ENCODE measurements at places on chromosomes 7 and 10. TPM values are rescaled to one million over a fixed set of nuclear protein-coding genes. Genes with fewer than 3 reads are reported as not detected.

Gene SEC61A2
- total RNA-seq = 12.5 TPM

Gene AMPH
- 1.4 TPM for total RNA-seq

Gene PBLD
- 3.9 TPM for total RNA-seq

Gene CYP2E1
- total RNA-seq = 0.89 TPM

Gene ZNF425
- total RNA-seq = 4.5 TPM

Gene MBL2
- total RNA-seq = not detected

Gene VPS37D
- 3.0 TPM for total RNA-seq

Gene C7orf33
- total RNA-seq = not detected

Gene FOXP2
- 1.2 TPM for total RNA-seq

Gene PON3
- not detected for total RNA-seq

Gene PWWP2B
- 12.2 TPM for total RNA-seq

Gene ANKRD22
- total RNA-seq = not detected

Gene VWA2
- total RNA-seq = not detected

Gene UPF2
- total RNA-seq = 14.8 TPM

Gene TMEM243
- total RNA-seq = 35.0 TPM

Gene LRRC4
- total RNA-seq = not detected

Gene PNLIPRP2
- not detected for total RNA-seq

Gene VSTM4
- total RNA-seq = 1.6 TPM

Gene SMKR1
- not detected for total RNA-seq

Gene LRIT1
- total RNA-seq = not detected

Gene SMARCD3
- 41.3 TPM for total RNA-seq

Gene PNLIPRP3
- not detected for total RNA-seq

Gene FAM25G
- total RNA-seq = not detected

Gene FEZF1
- total RNA-seq = not detected

Gene PDE6C
- total RNA-seq = not detected

Gene OR9A2
- total RNA-seq = not detected

Gene GNAT3
- total RNA-seq = not detected

Gene EEPD1
- total RNA-seq = 1.5 TPM

Gene COL26A1
- total RNA-seq = not detected

Gene NPSR1
- total RNA-seq = not detected

Gene FGFR2
- total RNA-seq = 9.2 TPM

Gene TLX1
- total RNA-seq = not detected

Gene TUBB8
- not detected for total RNA-seq

Gene HOXA7
- 1.8 TPM for total RNA-seq

Gene LRMDA
- 0.30 TPM for total RNA-seq

Gene UCMA
- not detected for total RNA-seq

Gene PSD
- total RNA-seq = 12.2 TPM

Gene DRGX
- total RNA-seq = not detected

Gene EN2
- under 0.01 TPM for total RNA-seq

Gene JCAD
- total RNA-seq = 91.2 TPM

Gene FRMD4A
- 28.5 TPM for total RNA-seq

Gene MRPS24
- 67.1 TPM for total RNA-seq

Gene NPM3
- 134 TPM for total RNA-seq

Gene CUBN
- total RNA-seq = 4.8 TPM

Gene AKR1C2
- total RNA-seq = 1.2 TPM

Gene CACNA2D1
- 94.8 TPM for total RNA-seq

Gene CDNF
- 0.51 TPM for total RNA-seq

Gene BLNK
- total RNA-seq = not detected

Gene TACC2
- 7.8 TPM for total RNA-seq

Gene VPS50
- 33.5 TPM for total RNA-seq

Gene FAM180A
- total RNA-seq = 7.2 TPM

Gene FKBP6
- total RNA-seq = not detected

Gene FLNC
- 226 TPM for total RNA-seq

Gene KCNMA1
- total RNA-seq = 107 TPM

Data from smooth muscle cell of the umbilical artery (primary cell).